ENCODE measurements at places on chromosomes 7 and 10. TPM values are rescaled to one million over a fixed set of nuclear protein-coding genes. Genes with fewer than 3 reads are reported as not detected.

DNA sequence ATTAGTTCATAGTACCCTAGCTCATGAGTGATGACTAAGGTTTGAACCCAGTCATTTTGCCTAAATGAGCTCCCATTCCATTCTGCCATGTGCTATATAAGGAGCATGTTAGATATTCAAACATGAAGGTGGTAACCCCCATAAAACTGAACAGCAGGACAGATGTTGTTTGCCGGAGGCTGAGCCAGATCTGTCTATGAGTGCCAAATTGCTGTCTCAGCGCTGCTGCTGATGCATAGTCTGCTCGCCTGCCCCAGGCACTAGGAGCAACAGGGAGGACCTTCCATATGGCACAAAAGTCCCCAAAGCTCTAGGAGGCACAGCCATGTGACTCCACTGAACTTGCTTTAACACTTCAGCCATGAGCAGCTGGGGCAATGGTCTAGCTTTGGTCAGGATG, 466.0 kb upstream of the GHITM start:
- no peak for DNase-seq
- no peak overlapping the region for H3K27ac ChIP-seq
- H3K36me3 ChIP-seq: no peaks in the 10 kb centered on the region
- no peaks in the 10 kb centered on the region for H3K4me1 ChIP-seq
- no peaks in the 10 kb centered on the region for H3K27me3 ChIP-seq
- no peak overlapping the region for H3K4me3 ChIP-seq

DNA sequence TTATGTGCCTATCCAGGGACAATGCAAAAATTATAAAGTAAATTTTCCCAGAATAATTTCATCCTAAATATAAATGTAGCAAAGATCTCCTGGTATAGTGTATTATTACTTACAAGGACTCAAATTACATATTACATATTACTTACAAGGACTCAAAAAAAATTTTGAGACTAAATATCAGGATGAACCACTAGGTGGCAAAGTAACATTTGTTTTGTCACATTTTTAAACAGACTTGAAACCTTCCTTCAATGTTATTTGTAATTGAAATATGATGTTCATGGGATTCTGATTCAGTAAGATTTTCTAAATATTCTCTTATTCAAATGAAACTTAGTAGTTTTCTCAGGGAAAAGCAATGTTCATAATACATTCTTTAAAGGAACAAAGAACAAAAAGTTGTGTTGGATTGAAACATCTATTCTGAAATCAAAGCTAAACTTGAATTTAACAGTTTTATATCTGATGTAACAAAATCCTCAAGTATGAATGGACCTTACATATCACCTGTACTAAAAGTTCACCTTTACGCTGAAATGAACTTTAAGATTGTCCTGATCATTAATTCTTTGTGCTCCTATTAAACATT, 74.3 kb upstream of the GNAI1 start:
- H3K4me1 ChIP-seq: no peaks in the 10 kb centered on the region
- no peak overlapping the region for H3K4me3 ChIP-seq
- no peaks in the 10 kb centered on the region for H3K36me3 ChIP-seq
- H3K27ac ChIP-seq: no peak overlapping the region

TUBAL3 gene
- 0.22 TPM for total RNA-seq

DNA sequence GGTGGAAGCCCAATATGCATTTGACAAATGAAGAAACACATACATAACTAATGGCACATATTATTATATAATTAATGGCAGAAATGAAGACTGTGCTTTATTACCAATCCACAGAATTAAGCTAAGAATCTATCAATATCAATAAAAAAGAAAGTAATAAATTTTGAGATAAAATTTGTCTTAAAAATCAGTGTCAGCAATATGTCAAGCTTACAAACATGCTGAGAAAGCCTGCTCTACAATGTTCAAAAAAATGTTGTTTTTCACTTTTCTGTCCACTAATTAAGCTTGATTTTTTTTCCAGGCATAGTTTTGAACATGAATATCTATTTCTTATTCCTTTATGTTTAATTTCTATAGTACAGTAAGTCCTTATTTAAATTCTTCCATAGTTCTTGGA, 721.0 kb upstream of the LRRTM3 start:
- H3K27ac ChIP-seq: no peak overlapping the region
- no peaks in the 10 kb centered on the region for H3K4me1 ChIP-seq
- no peaks in the 10 kb centered on the region for H3K27me3 ChIP-seq
- no peak overlapping the region for H3K4me3 ChIP-seq
- DNase-seq: no peak

DNA sequence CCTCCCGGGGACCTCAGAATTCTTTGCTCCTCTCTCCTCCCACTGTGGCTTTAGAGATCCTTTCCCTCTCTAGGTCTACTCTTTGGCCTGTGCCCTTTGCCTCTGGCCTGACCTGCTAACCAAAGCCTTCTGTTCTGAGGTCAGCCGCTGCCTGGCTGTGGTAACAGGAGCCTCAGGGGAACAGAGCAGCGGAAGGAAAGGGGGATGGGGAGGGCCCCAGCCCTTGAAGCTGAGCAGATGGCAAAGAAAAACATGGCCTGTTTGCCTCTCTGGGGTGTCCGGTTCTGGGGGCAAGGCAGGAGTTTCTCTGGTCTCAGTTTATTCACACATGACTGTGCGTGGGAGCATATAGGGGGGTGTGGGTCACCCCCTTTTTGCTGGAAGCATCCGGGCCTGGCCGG, 28.2 kb downstream of the COL26A1 start:
- H3K4me1 ChIP-seq: no peaks in the 10 kb centered on the region
- DNase-seq: peak; percentile 14
- H3K27ac ChIP-seq: no peak overlapping the region
- H3K4me3 ChIP-seq: no peak overlapping the region
- peaks cover 11% of the 10 kb centered on the region for H3K27me3 ChIP-seq

DNA sequence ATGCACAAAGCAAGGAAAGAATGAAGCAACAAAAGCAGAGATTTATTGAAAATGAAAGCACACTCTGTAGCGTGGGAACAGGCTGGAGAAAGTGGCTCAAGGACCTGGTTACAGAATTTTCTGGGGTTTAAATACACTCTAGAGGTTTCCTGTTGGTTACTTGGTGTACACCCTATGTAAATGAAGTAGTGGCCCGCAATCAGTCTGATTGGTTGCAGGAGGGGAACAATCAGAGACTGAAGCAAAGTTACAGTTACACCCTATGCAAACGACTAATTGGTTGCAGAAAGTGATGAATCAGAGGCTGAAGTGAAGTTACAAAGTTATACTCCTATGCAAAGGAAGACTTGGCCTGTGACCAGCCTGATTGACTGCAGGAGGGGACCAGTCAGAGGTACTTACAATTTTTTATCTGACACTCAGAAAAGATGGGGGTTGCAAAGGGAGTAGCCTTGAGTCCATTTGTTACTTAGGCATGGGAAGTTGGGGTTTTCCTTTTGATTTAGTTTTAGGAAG, 3.6 kb upstream of the MTPN start:
- peak overlapping the region; percentile 56 for H3K27ac ChIP-seq
- H3K27me3 ChIP-seq: no peaks in the 10 kb centered on the region
- H3K36me3 ChIP-seq: no peaks in the 10 kb centered on the region
- no peak for DNase-seq
- H3K4me1 ChIP-seq: peaks cover 11% of the 10 kb centered on the region

DNA sequence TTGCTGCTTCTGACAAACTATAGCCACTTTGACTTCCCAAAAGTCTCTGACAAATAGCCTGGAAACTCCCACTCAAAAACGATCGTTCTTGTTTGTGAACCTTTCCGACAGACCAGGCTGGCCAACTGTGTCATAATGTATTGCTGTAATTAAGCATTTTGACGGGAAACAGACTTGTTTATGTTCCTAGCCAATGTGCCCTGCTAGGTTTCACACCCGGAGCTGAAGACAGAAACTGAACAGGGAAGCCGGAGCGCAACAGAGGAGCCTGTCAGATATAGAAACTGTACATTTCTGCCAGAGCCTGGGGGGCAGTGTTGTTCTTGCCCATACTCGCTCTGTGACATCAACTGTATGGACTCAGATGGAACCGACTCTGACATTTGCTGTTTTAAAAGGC, 55.3 kb upstream of the C7orf33 start:
- no peaks in the 10 kb centered on the region for H3K4me1 ChIP-seq
- H3K36me3 ChIP-seq: no peaks in the 10 kb centered on the region
- H3K27ac ChIP-seq: no peak overlapping the region
- DNase-seq: no peak

Data from tibial nerve (tissue), 4 donors.